Stimulated activated CD4-positive, alpha-beta T cell treated with anti-CD3 and anti-CD28 coated beads, Interleukin-15, amount 100 ng/mL, for 1 hour (primary cell): ENCODE measurements at places on chromosomes 7 and 10.

DNA sequence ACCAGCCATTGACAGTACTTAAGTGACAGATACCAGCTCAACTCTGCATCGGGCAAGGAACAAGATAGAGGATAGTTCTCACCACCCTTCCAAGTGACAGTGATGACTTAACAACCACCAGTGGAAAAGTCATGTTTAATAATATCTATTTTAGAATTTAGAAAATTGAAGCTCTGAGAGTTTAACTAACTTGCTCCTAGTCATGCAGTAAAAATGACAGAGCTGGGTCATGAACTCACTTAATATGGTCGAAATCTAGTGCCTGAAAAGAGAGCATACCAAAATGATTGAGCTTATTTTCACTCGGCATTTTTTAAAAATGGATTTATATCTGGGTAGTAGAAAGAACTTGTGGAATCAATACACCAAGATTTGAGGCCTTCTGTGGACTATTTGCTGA lies 367.8 kb upstream of the IGFBP3 start:
- no peak for DNase-seq

- no peak for DNase-seq
These were observed 28.2 kb upstream of the ADCYAP1R1 start for GRCh38 chr7:31023877-31024276.

GRCh38 chr10:72935361-72935760 lies 19.2 kb downstream of the PLA2G12B start:
- DNase-seq: no peak

- DNase-seq: no peak
These were observed 158.8 kb downstream of the ANK3 start for GRCh38 chr10:60230892-60231291.

GRCh38 chr7:23968791-23969190 lies 258.8 kb downstream of the STK31 start:
- DNase-seq: no peak

DNA sequence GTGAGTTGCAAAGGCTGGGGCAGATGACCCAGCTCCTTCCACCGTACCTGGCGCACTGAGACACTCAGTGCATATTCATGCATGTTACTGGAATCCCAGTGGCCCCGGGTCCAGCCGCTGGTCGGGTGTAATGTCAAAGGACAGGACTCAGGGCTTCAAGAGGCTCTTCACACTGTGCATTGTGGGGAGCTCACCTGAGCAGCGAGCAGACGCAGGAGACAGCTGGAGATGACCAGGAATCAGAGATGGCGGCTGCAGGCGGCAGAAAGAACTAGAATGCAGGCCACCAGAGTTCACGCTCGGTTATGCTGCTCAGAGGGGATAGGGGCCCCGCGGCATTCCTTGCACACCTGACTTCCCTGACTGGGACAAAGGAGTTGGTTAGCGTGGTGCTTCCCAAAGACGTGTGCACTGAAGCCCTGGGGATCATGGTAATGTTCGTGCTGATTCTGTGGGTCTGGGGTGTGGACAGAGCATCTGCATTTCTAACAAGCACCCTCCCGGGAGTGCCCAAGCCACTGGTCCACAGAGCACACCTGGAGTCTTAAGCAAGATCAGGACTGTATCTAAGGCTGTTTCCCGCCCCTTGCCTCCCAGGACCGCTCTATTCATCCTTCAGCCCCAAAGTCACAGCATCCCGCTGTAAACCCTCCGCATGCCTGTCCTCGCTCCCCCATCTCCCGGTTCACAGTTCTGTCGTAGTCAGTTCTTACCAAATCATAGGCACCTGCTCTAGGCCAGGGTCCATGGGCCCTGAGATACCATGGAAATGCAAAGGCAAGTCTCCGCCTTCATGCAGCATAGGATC lies 71.0 kb downstream of the MKI67 start:
- DNase-seq: no peak

DNA sequence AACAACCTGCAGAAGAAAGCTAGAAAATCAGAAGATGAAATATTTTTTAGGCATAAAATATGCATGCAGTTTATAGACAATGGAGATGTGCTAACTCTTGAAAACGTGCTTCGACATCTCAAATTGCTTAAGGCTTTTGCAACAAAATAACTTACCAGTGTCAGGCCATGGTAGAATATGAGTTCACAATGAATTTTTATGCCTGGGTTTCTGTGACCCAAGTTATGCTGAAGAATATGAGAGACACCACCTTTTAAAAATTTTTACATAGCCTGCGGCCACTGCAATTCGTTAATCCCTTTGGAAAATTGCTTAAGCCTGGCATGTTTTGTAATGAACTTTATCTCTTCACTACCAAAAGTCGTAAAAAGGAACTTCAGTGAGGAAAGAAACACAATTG lies 170.1 kb upstream of the AKR1E2 start:
- no peak for DNase-seq

DNA sequence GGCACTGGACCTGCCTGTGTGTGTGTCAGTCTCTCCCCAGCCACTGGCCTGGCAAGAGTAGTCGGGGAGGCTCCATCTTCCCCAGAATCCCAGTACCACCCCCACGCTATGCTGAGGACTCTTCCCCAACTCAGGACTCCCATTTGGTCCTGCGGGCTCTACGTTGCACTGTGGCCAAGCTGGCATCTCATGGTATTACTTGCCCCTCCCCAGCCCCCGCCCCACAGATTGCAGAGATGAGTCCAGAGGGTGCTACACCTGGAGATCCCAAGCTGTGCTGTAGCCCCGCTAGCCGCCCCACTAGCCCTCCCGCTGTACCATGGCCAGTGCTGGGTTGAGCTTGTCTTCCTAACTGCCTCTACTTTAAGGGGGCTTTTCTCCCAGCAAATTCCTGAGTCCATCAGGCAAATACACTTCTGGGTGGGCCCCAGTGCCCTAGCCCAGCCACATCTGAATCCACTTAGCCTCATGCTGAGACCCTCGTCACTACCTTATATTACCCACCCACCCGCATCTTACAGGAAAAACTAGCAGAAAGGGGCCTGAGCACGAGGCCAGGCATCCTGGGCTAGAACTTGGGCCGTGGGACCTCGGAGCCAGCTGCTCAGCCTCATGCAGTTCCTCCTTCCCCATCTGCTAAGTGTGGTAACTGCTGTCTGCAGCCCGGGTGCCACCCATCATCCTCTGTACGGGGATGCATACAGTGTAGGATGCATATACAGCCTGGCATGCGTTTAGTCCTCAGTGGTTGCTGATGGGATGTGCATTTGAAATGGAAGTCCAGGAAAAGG lies 65.8 kb upstream of the CACUL1 start:
- DNase-seq: no peak
